Endothelial cell of umbilical vein (primary cell): ENCODE measurements at places on chromosomes 16 and 17. TPM values are rescaled to one million over a fixed set of nuclear protein-coding genes. Genes with fewer than 3 reads are reported as not detected.

Gene CFAP52
- polyA plus RNA-seq, result not detected in 2 replicates

Gene FOXC2
- polyA plus RNA-seq, result 7.2 and 7.7 TPM in 2 replicates

- no peak for DNase-seq
These were observed 6.7 kb upstream of the KSR1 start for GRCh38 chr17:27449541-27449940.

- no peak for DNase-seq
These were observed 58.5 kb downstream of the KNOP1 start for GRCh38 chr16:19659554-19659953.

- DNase-seq, result no peak
These were observed 29.9 kb downstream of the RPTOR start for GRCh38 chr17:80574496-80574895.

DNA sequence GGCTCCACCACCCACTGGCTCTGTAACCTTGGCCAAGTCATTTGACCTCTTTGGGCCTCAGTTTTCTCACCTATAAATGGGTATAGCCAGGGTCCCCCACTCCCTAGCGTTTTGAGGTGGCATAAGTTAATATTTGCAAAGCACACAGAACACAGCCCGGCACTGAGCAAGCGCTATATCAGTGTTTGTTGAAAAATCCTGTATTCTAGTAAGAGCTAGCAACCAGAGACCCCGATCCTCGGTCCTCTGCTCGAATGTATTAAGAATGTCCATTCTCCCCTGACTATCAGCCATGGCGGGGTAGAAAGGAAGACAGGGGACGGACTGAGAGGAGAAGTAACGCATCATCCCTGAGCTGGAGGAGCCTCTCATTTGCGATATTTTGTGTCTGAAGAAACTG, 131.2 kb downstream of the IRF8 start:
- DNase-seq, result no peak

GRCh38 chr17:80356231-80356856, 58.6 kb upstream of the ENDOV start:
- no peak for DNase-seq

Gene KIAA0513
- polyA plus RNA-seq, result 1.8 and 2.2 TPM in 2 replicates

DNA sequence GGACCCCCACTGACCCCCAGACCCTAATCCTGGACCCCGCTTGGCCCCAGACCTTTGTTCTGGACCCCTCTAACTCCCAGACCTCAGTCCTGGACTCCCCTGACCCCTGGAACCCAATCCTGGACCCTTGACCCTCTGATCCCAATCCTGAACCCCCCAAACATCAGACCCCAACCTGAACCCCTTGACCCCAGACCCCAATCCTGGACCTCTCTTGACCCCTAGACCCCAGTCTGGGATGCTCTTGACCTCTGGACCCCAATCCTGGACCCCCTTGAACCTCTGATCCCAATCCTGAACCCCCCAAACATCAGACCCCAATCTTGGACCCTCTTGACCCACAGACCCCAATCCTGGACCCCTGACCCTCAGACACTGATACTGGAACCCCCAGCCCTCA, 13.5 kb upstream of the P2RX1 start:
- no peak for DNase-seq

DNA sequence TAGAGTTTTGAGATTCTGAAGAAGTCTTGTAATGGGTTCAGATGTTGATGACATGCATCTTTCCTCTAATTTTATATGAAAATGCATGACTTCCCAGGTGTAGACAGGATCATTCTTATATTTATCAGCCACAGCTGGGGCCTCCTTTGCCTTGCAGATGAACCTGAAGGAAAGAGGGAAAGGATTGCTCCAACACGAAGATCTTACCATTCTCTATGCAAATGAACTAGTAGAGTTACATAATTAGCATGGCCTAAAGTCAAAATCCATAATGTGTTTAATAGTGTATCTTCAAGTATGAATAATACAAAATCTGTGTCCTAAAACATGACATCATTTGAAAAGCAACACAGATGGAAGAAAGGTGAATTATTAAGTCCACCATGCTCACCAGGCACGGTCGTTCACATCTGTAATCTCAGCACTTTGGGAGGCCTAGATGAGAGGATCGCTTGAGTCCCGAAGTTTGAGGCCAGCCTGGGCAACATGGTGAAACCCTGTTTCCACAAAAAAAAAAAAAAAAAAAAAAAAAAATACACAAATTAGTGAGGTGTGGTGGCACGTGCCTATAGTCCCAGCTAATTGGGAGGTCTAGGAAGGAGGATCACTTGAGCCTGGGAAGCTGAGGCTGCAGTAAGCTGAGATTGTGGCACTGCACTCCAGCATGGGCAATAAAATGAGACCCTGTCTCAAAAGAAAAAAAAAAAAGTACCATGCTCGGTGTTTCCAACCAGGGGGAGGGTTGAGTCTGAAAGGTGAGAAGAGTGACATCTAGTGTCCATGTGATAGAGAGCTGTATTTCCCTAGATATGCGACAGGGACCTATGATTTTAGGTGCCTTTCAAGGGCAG, 6.3 kb downstream of the VWA3A start:
- peak; percentile 55 for DNase-seq

- no peak for DNase-seq
These were observed 354.1 kb downstream of the KCNJ2 start for GRCh38 chr17:70523426-70523825.

- DNase-seq, result no peak
These were observed 36.7 kb downstream of the TK2 start for GRCh38 chr16:66513111-66513723.

GRCh38 chr16:88957887-88958577, 19.0 kb downstream of the CBFA2T3 start:
- no peak for DNase-seq

DNA sequence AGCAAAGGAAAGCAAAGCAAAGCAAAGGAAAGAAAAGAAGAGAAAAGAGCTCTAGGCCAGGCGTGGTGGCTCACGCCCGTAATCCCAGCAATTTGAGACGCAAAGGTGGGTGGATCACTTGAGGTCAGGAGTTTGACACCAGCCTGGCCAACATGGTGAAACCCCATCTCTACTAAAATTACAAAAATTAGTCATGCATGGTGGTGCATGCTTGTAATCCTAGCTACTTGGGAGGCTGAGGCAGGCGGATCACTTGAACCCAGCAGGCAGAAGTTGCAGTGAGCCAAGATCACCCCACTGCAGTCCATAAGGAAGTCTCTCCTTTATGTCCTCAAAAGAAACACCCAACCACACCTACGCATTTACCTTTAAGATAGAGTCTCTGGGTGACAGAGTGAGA, 70.1 kb downstream of the ADAMTS18 start:
- no peak for DNase-seq

DNA sequence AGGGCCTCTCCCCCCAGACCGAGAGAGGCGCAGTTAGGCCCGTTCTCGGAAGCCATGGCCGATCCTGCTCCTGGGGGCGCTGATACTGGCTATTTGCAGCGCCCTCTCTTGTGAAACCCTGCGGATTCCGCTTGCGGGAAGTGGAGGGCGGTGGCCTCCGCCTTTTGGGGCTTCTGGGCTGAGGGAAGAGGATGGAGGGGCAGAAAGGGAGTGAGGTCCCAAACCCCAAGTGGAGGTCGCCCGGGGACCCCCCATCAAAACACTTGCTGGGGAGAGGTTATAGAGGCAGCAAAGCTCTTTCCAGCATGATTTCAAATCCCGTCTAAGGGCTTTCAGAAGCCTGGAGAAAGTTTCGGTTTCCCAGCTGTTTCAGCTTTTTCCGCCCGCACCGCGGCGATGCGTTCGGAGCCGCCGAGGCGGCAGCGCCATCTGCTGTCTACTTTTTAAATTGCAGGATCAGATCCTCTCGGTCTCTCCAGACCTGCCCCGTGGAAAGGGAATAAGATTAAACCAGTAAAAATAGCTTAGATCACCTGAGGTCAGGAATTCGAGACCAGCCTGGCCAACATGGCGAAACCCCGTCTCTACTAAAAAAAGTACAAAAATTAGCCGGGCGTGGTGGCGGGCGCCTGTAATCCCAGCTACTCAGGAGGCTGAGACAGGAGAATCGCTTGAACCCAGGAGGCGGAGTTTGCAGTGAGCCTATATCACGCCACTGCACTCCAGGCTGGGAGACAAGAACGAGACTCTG, 15.8 kb downstream of the SNX20 start:
- peak; percentile 77 for DNase-seq
